ENCODE measurements at places on chromosomes 7 and 10.

GRCh38 chr7:30913821-30914515 lies 2.3 kb downstream of the AQP1 start:
- DNase-seq: no peak

- no peak for DNase-seq
Observed at GRCh38 chr10:24974976-24975375, 22.6 kb upstream of the PRTFDC1 start.

GRCh38 chr10:102814453-102814871 lies 22.8 kb downstream of the CYP17A1 start:
- DNase-seq: no peak

DNA sequence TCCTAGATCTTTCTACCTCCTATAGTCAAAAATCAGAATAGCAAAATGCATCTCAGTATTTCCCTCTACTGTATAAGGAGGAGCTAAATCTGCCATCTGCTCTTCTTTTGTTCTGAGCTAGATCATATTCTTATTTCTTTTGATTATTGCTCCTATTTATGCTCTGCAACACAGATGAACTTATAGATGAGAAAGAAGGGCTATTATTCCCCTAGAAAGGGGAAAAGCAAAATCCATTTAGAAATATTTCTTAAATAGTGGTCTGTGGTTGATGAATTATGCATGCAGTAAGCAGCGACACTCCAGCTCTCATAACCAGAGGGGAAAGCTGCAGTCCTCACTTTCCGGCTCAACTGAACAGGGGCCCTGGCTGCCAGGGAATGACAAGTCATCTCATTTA lies 207.3 kb upstream of the SORCS1 start:
- DNase-seq: no peak

DNA sequence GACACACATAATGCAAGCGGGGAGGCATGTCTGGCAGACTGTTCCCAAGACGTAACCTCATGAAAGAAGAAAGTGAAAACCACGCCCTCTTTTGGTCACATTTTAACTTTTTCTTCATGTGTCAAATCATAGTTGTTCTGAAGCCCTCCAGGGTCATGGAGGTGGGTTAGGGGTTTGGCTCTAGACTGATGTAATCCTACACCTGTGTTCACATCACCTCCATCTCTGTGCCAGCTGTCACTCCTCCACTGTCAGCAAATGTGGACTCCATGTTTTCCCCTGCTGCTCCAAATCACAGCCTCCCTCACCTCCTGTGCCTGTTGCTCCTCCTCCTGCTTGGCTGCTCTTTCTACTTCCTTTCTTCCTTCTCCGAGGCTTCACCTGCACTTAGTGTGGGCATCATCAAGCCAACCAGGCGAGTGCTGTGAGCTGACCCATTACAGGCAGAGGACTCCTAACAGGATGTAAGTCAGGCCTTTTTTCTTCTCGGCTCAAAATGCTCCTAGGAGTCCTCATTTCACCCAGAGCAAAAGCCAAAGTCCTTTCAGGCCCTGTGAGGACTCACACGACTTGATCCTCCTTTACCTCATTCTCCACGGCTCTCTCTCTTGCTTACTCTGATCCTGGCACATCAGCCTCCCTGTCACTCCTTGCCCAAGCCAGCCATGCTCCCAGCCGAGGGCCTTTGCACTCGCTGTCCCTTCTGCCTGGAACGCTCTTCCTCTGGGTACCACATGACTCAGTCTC lies 66.4 kb upstream of the IFRD1 start:
- peak; percentile 19 for DNase-seq

DNA sequence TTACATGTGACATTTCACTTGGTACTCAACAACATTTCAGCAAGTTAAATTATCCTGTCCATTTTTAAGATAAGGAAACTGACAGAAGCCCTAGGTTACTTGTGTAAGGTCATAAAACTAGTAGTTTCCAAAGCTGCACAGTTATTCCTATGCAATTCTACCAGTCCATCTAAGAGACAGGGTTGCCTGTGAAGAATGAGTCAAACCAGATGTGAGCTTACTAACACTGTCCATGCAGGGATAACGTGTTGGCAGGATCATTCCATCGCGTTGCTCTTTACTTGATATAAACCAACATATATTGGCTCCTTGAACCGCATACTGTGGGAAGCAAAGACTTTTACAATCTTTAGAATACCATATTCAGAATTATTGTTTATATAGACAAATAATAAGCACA lies 280.9 kb upstream of the HGF start:
- DNase-seq: no peak

GRCh38 chr7:17044396-17044795 lies 162.6 kb upstream of the AGR3 start:
- DNase-seq: no peak

DNA sequence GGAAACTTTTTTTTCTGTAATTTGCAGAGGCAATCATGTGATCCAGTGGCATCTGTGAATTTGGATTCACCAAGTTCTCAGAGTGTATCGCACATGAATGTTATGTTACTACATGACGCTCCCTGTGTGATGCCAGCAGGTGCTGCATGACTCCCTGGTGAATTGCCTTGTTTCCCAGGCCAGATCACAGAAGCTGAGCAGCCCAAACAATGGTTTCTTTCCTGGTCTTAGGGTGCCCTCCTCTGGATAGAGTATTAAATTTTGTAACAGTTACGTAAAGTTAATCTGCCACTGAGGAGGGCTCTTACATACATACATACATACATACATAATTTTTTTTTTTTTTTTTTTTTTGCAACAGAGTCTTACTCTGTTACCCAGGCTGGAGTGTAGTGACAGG lies 3.6 kb downstream of the ZSCAN21 start:
- DNase-seq: peak; percentile 76

DNA sequence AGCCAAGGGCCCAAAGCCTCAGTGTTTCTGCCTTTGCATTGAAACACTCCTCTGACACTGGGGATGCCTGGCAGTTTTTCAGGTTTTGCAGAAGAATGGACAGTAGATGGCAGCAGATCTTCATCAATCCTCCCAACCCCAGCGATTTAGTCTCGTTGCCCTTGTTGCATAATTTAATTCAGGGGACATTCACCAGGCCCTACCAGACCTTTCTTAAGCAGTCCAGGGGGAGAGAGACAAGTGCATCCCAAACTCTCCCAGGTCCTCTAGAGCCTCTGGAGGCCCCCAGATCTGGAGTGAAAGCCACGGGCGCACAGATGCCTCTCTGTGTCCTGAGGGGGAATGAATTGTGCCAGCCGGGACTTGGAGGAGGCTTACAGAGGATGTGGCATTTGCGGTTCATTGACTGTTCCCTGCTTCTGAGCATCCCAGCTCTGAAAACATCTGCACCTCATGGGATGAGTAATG lies 29.6 kb downstream of the MINDY4 start:
- peak; percentile 60 for DNase-seq

DNA sequence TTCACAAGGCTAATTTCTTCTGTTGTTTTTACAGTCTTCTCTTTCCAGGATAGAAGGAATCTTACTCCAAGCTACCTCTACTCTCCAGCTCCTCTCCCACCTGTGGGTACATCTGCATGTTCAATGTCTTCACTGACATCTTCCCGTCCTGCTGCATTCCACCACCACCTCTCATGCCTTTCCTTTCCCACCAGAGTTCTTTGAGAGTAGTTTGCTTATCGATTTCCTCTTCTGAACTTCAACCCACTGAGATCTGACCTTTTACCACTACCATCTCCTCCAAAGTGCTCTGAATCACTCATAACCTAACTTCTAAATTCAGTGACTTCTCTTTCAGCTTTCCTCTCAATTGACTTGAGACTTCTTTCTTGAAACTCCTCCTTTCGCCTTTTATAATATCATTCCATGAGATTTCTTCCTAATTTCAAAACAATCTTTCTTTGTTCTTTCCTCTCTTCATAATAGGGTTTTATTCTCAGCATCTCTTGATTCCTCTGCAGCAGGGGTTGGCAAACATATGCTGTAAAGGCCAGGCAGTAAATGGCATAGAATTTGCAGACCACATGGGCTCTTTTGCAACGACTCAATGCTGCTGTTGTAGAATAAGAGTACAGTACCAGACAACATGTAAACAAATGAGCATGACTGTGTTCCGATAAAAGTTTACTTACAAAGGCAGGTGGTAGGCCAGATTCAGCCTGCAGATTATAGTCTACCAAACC lies 22.1 kb downstream of the ACSL5 start:
- no peak for DNase-seq

- DNase-seq: no peak
Observed at GRCh38 chr10:116636385-116636784, 15.6 kb downstream of the PNLIPRP2 start.

DNA sequence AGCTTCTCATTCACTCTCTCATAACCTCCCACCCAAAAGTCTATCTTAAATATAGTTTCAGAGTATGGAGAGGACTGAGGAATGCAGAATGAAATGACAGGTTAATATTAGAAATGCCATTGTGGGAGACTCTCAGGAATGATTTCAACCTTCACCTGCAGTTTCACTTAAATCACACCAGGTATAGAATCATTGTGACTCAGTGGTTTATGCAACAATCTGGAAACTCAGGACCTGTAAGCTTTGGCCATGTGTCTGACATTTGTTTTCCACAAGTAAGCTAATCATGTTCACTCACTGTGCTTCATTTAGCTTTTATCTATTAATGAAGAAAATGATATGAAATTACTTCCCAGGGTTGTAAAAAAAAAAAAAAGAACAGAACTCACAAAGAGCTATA lies 8.7 kb upstream of the PTPN12 start:
- DNase-seq: no peak

GRCh38 chr10:103845972-103846371 lies 9.4 kb downstream of the SH3PXD2A start:
- no peak for DNase-seq

GRCh38 chr7:8133188-8133848 lies 128.6 kb downstream of the ICA1 start:
- no peak for DNase-seq

DNA sequence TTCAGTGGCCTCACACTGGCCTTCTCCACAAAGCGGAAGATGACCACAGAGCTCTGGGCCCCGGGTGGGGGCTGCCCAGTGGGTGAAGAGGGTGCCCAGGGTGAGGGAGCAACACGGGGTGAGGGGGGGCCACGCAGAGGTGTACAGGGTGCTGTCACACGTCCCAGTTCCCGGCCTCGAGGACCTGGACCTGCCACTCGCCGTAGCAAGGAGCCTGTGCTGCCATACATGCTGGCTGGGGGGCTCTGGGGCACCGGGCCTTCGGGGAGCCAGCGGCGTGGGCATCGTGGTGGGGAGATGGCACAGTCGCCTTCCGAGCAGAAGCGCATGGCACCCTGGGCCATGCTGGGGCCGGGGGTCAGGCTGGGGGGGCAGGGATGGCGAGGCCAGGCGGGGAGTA lies 1.9 kb downstream of the PSD start:
- DNase-seq: no peak

GRCh38 chr7:103389263-103389662 lies 41.8 kb downstream of the PSMC2 start:
- DNase-seq: no peak

- DNase-seq: peak; percentile 45
Observed at GRCh38 chr7:55593515-55594318, 21.4 kb upstream of the VOPP1 start.

GRCh38 chr7:134593530-134594392 lies 44.9 kb downstream of the AKR1B15 start:
- no peak for DNase-seq

DNA sequence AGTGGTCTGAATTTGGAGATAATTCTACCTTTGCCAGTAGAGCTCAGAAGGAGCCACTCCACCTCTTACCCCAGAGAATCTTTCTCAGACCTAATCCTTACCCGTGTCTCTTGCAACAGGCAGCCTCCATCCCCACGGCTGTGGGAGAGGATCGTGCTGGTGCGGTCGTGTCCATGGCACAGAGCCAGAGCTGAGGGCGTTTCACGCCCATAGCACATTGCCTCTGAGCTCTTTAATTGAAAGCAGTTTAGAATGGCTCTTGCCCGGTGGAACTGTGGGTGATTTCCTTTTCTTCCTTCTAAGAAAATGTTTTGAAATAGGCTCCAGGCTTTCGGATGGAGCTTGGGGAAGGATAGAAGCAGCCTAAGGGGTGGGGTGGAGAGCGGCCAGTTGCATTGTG lies 41.5 kb downstream of the PRF1 start:
- DNase-seq: no peak

GRCh38 chr10:122754491-122755235 lies 55.0 kb upstream of the C10orf120 start:
- no peak for DNase-seq

GRCh38 chr7:132065193-132065988 lies 509.0 kb upstream of the PODXL start:
- no peak for DNase-seq

GRCh38 chr10:30422981-30423654 lies 10.9 kb upstream of the MAP3K8 start:
- DNase-seq: no peak

- DNase-seq: no peak
Observed at GRCh38 chr10:121063744-121064143, 212.6 kb downstream of the WDR11 start.

DNA sequence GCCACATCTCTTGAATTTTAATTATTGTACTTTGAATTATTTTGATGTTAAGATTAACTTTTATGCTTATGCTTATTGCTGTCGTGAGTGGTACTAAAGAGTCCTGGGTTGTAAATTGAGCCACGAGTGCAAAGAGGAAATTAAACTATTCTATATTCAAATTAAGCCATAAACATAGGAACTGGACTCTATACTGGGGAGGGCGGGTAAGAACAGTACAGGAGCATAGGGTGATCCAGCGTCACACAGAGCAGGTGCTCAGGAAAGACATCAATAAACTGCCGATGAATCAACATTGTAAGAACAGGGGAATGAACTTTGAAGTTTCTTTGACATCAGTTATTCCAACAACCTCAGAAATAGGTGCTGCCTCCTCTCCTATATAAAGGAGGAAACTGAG lies 219.6 kb downstream of the CACNB2 start:
- DNase-seq: no peak

- DNase-seq: no peak
Observed at GRCh38 chr7:91280185-91280584, 16.0 kb downstream of the FZD1 start.

- DNase-seq: no peak
Observed at GRCh38 chr10:101002456-101002855, 2.8 kb downstream of the LZTS2 start.

- DNase-seq: no peak
Observed at GRCh38 chr10:30412901-30413300, 21.1 kb upstream of the MAP3K8 start.

- DNase-seq: peak; percentile 76
Observed at GRCh38 chr7:44110719-44111635, 6.8 kb downstream of the AEBP1 start.

DNA sequence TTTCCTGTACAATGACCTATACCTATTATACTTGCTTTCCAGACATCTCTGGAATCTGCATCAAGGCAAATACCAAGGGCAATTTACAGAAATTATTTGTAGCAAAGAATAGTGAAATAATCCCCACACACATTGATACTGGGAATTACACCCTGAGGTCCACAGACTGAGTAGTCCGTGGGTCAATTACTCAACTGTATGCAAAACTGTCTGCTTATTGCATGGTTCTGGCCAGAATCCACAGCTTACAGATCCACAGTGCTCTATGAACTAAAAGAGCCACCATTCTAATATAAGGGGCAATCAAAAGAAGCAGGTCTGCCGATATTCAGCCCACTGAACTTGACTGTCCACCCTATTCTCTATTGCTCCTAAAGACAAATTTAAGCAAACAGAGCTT lies 5.7 kb downstream of the CHCHD3 start:
- DNase-seq: no peak

GRCh38 chr7:149683181-149683580 lies 90.2 kb downstream of the ZNF467 start:
- no peak for DNase-seq

Data from NCI-H1092 (cell line).